ENCODE measurements at places on chromosomes 3 and 15.
A peak's percentile ranks its signal among the peaks of the same experiment; 100 is the strongest.

- no peak for DNase-seq
These were observed 92.8 kb downstream of the ZNF280D start for GRCh38 chr15:56640549-56640948.

DNA sequence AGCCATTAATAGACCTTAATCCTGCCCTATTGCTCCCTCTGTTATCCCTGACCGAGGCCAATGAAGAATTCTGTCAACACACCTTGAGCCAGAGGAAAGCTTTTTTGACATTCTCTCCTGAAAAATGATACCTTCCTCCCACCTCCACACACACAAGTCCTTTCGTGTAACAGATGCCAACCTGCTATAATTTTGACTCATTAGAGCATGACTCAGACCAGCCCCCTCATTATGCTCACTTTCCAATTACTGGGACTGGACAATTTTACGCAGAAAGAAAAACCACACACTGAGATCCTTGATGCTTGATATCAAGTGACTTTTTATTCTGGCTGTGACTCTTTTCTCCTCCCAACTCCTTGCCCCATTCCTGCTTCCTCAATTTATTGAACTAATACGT, 50.9 kb downstream of the LSAMP start:
- no peak for DNase-seq

GRCh38 chr3:124202754-124203153, 210.8 kb upstream of the ROPN1 start:
- DNase-seq: no peak

- no peak for DNase-seq
These were observed 83.4 kb upstream of the RNU6-1 start for GRCh38 chr15:67922971-67923945.

DNA sequence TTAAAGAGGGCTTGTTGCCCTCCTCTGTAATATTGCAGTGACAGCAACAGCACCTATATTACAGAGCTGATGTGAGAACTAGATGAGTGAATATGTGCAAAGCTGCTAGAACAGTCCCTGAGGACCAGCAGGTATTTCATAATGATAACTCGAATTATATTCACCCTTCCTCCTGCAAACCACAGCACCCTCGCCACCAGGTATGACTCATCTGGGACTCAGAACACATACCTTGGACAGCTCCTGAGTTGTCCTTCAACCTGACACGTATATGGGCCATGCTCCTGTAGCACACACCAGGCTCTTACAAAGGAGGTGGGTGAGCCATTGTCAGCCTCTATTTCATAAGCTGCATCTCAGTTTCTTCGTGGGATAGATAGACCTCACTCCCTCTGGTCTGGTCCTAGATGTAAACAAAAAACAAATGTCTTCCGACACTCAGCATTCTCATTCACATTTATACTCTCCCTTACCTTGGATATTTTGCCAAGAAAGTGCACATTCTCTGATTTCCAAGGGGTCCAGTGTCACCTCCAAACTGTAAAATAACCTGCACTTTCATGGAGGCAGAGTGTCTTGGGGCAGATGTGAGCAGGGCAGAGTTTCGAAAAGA, 124.5 kb downstream of the TLE3 start:
- peak; percentile 56 for DNase-seq

DNA sequence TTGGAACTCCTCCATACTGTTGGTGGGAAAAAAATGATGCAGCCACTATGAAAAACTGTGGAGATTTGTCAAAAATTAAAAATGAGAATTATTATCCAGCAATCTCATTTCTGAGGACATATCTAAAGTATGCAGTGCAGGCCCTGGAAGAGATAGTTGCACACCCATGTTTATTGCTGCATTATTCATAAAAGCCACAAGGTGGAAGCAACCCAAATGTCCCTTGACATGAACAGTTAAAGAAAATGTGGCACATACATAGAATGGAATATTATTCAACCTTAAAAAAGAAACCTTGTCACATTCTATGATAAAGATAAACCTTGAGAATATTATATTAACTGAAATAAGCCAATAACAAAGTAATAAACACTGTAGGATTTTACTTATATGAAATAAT, 80.9 kb upstream of the ARHGEF26 start:
- DNase-seq: no peak

DNA sequence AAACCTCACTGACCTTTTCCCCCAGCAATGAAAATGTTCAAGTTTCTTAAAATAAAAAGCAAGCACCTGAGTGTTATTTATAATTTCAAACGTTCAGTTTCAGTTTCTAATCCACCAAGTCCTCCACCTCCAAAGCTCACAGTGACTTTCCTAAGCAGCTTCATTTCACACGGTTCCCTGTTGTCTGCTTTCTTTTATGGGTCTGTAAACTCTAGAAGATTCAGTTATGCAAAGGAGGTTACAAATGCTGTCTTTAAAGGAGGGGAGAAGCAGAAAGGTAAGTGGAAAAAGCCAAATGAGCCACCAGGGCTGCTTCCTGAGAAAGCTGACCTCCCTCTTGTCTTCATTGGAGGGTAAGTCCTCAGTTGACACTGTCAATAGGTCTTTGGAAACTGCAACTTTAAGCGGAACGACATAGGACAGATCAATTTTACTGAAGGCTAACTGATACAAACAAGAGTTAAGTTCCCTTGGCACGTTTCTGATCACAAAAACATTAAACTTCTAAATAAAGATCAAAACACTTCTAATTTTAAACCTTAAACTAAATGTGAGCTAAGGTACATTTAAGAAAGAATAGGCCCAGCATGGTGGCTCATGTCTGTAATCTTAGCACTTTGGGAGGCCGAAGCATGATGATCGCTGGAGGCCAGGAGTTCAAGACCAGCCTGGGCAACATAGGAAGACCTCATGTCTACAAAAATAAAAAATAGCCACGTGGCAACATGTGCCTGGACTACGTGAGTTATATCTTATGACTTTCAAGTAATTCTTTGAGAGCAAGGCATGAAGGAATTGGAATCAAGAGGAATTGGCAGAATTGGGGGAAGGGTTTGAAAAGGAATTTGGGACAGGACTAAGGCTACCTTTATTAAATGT, 151.9 kb upstream of the UBE2E1 start:
- no peak for DNase-seq

DNA sequence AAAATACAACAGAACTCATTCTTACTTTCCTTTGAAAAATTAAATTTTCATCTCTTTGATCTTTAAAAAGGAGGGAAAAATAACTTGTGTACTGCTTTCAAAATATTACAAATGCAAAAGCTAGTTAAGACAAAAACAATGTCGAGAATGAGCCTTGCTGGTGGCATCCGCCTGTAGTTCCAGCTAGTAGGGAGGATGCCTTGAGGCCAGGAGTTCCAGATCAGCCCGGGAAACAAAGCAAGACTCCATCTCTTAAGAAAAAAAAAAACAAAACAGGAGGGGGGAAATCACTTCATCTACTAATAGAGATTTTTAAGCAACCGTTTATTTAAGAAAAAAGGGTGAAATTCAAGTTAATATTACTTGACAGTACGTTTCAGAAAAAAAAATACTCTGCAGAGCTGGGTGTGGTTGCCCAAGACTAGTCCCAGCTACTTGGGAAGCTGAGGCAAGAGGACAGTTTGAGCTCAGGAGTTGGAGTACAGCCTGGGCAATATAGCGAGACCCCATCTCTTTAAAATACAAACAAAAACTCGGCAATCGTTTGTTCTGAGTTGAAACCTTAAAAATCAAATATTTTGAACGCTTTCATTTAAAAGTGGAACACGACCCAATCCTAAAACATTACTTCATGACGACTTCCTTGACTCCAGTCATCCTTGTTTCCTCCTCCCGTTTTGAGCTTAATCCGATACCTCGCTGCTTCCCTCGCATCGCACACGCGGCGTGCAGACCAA, 1.2 kb downstream of the KPNA1 start:
- DNase-seq: no peak

DNA sequence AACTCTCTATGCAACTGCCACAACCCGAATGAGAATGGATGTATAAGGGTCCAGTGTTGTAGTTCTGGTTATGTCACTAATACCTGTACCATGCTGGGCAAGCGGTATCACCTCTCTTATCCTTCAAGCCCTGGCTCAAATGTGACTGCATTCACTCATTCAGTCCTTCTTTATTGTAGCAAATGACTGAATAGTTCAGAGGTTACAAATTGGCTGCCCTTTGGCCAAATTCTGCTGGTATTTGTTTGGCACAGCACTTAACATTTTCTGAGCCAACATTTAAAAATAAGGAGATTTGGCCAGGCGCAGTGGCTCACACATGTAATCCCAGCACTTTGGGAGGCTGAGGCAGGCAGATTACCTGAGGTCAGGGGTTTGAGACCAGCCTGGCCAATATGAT, 47.5 kb downstream of the DLEC1 start:
- DNase-seq: no peak

DNA sequence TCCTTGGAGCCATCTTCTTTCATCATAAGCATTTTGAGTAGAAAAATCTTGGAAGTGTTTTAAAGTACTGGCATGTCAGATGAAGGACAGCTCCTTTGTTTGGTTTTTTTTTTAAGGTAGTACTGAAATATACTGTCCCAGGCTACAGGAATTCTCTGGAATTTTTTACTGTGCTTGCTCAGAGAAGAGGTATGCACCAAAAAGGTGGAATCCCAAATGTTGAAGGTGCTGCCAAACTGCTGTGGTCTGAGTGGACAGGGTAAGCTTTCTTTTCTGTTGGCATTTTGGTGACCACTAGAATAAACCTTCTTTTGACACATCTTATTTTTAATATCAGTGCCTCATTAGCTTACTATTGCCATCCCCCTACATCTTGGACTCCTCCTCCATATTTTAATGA, 7.2 kb downstream of the GNL3 start:
- no peak for DNase-seq

DNA sequence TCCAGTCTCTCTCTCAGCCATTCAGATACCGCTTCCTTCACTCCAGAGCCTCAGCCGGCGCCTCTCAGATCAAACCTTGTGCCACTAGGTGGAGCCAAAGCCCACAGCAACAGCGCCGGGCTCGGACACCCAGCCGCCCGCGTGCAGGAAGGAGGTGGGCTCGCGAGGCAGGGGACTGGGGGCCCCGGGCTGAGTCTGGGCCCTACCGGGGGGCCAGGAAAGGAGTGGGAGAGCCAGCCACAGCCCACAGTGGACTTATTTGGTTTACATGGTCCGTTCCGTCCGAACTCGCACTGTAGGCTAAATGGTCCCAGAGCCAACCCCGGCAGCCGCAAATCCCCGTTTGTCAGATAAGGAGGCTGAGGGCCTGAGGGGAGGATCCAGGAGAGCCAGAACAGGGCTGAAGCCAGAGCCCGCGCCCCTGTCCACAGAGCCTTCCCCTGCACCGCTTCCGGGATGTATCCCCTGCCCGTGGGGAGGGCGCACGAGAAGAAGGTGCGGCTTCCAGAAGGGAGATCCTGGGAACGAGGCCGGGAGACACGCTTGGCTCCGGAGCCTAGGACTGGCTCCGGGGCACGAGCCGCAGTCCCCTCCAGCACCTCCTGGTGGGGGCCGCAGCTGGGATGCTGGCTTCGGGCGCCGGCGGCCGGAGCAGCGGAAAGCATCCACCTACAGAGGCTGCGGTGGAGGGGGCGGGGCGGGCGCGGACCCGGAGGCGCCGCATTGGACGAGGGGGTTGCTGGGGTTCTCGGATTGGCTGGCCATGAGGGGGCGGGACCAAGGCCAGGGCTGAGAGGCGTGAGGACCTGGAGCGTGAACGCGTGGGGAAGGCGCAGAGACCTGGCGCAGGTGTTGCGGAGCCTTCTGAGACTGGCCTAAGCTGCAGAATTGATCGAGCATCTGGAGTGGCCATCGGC, 6.5 kb upstream of the CYP11A1 start:
- DNase-seq: peak; percentile 95

- no peak for DNase-seq
These were observed 97.6 kb upstream of the CNTN3 start for GRCh38 chr3:74711913-74712512.
